Activated CD4-positive, alpha-beta T cell treated with anti-CD3 and anti-CD28 coated beads, Interleukin-2, amount 10 ng/mL, durations not matched to agents 24 days and 14 days (primary cell): ENCODE measurements at places on chromosomes 6 and 20. TPM values are rescaled to one million over a fixed set of nuclear protein-coding genes. Genes with fewer than 3 reads are reported as not detected.

DNA sequence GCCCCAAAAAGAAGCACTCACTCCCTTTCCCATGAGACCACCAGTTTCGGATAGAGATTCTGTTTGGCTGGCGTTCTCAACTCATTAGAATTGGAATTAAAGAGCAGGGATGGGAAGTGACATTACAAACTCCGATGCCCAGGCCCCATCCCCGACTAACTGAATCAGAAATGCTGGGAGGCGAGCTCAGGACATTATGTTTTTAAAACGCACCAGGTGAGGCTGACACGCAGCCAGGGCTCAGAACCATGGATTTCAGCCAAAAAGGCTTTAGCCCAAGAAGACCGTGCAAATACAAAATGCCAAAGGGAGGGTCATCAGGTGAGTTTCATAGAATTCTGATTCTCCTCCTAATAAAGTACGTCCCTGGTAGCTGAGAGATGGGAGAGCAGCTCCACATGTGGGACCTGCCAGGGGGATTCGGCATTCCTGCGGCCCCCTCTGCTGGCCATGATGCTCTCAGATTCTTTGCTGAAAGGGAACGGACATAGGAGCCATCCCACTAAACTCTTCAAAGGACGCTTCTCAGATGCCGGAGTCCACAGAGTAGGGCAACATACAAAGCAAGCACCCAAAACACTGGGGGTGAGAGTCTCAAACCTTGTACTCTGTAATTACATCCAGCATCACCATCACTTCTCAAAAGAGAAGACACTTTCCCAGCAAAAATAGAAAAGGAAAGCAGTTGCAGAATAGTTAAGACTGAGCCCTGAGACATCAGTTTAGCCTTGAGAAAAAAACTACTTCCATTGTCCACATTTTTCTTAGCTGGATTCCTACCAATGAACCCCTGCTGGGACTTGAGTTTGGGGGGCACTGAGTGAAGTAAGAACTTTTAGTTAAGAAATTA lies 205.2 kb downstream of the BMP7 start:
- no peak for DNase-seq

DNA sequence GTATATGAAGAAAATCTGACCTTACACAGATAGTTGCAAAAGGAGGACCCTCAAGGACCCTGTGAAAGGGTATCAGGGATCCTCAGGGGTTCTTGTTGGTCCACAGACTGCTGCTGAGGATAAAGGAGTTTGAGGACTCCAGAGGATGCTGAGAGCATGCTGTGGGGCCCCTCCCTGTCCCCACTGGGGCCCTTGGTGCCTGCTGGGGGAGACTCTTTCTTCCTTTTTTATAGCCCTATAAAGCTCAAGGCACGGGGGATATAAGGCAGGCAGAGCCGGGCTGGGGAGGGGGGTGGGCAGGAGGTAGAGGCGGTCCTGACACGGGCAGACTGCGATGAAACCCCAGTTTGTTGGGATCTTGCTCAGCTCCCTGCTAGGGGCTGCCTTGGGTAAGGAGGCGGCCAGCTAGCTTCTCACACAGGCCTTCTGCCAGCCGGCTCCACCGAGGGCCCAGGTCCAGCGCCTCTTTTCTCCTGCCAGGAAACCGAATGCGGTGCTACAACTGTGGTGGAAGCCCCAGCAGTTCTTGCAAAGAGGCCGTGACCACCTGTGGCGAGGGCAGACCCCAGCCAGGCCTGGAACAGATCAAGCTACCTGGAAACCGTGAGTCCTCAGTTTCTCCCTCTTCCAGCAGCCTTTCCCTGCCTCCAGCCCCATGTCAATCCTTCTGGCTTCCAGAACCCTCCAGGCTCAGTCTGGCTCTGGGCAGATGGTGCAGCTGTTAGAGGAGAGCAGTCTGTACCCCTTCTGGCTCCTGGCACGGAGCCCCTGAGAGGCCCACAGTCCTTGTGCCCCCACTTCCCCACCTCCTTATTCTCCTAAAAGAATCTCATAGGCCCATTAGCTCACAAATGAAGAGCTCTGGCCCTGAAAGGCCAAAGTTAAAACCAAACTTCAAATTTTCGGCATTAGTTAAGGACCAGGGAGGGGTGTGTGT lies at the start of gene LY6G6D:
LY6G6D (plus strand) TSS at position 327 of the 937 bp plus-strand sequence; CDS start at position 335, 8 bp downstream.
- DNase-seq = no peak

- DNase-seq = no peak
Observed at GRCh38 chr6:157269261-157269794, 54.0 kb downstream of the TMEM242 start.

GRCh38 chr6:79186564-79186963 lies 47.9 kb downstream of the HMGN3 start:
- DNase-seq = no peak

The TMEM74B gene
- 1.6 and 1.9 TPM in 2 replicates for total RNA-seq

- DNase-seq = no peak
Observed at GRCh38 chr20:14477125-14477524, 139.7 kb upstream of the FLRT3 start.

The TRIM40 gene
- not detected in 2 replicates for total RNA-seq
